ENCODE measurements at places on chromosomes 7 and 10.

DNA sequence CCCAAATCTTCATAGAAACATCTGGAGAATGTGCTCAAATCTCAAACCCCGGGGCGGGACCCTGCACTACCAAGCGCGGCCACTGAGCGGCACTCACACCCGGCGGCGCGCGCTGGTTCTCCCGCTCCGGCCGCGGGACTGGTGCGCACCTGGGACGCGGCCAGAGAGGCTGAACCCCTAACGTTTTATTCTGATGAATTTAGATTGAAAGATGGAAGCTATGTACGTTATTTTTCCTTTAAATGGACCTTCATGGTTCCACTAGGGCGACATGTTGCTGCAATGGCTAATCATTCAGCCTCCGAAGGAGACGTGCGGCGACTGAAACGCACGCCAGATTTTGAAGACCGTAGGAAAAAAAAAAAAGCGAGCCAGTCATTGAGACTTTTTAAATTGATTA, 107.0 kb upstream of the INSIG1 start:
- DNase-seq, result peak; percentile 58

- peak; percentile 84 for DNase-seq
Observed at GRCh38 chr7:31122649-31123058, 70.5 kb downstream of the ADCYAP1R1 start.

DNA sequence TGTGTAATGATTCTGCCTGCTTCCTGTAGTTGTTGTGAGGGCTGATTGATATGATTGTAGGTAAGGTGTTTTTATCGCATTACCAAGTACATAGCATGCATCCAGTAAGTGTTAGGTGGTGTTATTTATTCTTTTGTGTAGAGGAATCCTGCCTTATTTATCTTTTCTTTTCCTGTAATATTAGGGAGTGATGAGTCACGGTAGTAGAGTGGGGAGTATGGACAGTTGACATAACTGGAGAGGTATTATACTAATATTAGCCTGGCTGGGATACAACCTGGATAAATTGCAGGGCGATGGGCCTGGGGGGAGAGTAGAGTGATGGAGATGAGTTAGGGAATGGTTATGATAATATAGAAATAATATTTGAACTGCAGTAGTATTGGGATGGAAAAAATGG, 9.8 kb downstream of the SDK1 start:
- no peak for DNase-seq

- DNase-seq, result no peak
Observed at GRCh38 chr10:57186201-57186600, 825.1 kb upstream of the ZWINT start.

DNA sequence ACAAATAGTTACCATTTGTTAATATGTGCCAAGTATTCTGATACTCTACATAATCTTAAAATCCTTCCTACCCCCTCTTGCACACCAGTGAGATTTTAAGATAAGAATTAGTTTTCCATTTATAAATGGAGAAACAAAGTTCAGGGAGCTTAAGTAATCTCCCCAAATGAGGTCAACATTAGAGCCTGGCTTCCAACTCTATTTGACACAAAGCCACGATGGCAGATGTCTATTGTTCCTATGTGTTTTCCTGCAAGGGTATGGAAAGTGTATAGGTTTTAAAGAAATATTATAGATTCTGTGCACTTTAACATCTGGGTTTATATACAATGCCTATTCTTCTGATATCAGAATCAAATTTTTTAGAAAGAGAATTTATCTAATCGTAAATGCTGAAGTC, 143.9 kb upstream of the SEMA3C start:
- DNase-seq, result no peak

DNA sequence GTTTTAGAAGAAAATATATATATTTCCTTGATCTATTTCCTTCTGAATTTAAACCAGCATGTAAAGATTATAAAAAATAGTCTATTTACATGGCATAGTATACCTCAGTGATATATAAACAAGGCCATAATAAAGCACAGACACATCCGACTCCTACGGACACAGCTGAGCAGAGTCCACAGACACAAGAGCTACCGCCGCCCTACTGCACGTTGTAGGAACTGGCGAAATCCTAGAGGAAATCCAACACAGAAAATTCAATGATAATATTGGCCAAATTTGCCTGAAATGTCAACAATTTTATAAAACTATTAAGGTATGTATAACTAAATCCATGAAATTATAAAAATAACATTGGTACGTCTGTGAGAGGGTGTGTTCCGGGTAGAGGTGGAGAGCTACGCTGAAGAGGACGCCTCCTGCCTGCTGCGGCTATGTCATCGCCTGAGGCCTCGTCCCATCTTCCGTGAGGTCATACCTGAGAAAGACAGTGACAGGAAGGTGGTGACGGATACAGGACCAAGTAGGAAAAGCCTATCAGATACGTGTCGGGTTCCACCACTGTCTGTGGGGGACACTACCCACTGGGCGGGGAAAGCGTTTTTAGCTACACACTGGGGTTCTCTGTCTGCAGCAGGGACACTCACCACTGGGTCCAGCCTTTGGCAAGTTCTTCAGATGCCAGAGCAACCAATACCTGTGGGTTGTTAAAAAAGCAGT, 29.3 kb upstream of the NCAPG2 start:
- DNase-seq, result no peak

- no peak for DNase-seq
Observed at GRCh38 chr7:46386428-46387399, 465.6 kb upstream of the IGFBP3 start.

- DNase-seq, result no peak
Observed at GRCh38 chr10:110792476-110793125, 79.1 kb upstream of the PDCD4 start.

- no peak for DNase-seq
Observed at GRCh38 chr10:57884407-57884806, 383.3 kb downstream of the IPMK start.

DNA sequence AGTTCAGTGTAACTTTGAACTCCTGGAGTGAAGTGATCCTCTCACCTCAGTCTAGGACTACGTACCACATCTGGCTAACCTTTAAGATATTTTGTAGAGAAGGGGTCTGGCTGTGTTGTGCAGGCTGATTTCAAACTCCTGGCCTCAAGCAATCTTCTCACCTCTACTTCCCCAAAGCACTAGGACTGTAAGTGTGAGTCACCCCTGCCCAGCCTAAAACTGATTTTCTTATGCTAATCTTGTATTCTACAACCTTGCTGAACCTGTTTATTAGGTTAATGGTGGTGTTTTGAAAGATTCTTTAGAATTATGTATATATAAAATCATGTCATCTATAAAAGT, 58.0 kb downstream of the LCOR start:
- DNase-seq, result peak; percentile 23

DNA sequence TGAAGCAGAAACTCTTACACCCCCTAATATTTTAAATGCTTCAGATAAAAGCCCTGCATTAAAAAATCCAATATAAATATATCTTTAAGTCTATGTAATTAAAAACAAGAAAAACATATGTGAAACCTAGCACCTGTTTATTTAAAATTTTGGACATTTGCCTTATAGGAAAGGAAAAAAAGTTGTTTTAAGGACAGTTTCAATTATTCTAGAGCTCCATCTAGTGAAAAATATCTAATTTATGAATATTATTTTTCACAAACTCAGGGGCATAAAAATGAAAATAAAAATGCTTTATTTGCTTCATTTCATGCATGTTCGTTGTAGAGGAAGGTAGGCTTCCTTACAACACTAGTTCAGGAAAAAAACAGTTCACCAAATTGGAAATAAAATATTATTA, 26.1 kb downstream of the ENKUR start:
- peak; percentile 13 for DNase-seq

DNA sequence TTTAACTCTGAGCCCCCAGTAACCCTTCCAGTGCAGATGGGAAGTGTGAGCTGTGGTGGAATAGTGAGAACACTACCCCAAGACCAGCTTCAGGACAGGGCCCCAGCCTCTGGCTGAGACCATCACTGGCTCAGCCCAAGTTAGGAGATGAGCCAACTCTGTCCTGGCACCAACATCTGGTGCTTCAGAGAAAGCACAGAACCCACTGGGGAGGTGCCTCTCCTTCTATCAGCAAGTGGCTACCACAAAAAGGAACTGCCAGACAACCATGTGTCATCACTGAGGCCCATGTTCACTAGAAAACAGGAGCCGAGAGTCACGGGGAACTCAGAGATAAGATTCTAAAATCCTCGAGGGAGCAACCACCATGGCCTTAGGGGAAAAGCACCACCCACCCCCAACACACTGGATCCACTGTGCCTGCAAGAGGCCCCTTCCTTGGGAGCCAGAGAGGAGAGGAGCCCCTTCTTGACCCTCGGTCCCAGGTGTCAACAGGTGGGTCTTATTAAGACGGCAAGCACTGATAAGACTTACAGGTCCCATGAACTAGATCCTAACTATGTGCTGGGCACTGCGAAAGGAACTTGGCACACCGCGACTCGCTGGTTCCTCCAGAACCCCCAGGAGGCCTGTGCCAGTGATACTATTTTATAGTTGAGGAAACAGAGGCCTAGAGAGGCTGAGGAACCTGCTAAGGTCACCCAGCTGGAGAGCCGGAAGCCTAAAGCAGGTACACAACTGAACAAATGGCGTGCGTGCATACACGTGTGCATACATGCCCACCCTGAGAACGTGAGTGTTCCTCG, 102.7 kb downstream of the FAM53B start:
- DNase-seq, result peak; percentile 78

- DNase-seq, result no peak
Observed at GRCh38 chr7:157439761-157440160, 103.0 kb downstream of the DNAJB6 start.

DNA sequence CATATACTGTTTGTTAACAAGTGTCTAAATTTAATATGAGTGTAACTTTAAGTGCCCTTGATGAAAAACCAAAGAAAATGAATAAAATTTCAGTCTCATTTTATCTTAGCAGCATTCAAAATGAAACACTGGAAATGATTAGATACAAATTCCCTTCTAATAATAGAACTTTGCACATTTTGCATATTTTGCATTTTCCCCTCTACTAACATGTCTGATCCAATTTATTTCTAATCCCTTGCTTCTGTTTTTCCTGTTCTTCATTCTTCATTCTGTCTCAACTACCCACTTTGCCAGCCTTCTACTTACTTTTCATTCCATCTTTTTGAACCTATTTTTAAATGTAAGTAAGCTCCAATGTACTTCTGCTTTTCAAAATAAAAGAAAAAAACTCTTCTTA, 42.7 kb upstream of the SEMA3D start:
- no peak for DNase-seq
